NCI-H1436 treated with DMSO at 0.1 percent for 48 hours (cell line): ENCODE measurements at places on chromosomes 16 and 17.

DNA sequence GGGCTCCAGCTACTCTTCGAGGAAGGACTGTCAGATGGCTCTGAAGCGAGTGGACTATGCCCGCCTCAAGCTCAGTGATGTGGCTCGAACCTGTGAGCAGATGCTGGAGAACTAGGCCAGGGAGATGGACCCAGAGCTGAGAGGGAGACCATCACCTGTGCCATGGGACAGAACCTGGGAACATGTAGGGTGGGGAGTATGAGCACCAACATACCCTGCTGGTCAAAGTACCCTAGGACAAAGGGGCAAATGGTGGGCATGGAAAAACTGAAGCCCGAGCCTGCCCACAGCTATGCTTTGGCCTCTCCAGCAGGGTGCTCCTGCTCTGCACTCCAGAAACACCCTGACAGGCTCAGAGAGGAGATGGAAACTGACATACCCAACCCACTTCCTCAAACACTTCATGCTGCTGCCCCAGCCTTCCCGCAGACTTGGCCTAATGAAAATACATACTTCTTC, 1.9 kb downstream of the MED11 start:
- no peak for DNase-seq

GRCh38 chr16:80580109-80580832, 39.5 kb downstream of the DYNLRB2 start:
- DNase-seq: no peak

DNA sequence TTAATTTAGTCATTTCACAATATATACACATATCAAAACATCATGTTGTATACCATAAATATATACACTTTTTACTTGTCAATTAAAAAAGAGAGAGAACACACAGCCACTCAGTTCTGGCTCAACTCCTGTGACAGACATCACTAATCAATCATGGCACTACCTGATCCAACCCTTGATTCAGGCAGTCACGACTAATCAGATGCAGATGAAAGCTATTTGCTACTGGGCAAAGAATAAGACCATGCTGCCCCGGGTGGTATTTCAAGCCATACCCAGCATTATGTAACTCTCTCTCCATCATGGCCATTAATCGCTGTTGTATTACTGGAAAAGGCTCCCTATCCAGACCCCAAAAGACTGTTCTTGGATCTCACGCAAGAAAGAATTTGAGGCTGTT, 345.7 kb downstream of the HAPSTR1 start:
- DNase-seq: no peak

GRCh38 chr16:74153773-74154172, 142.8 kb upstream of the PSMD7 start:
- no peak for DNase-seq

GRCh38 chr17:80940171-80941123, 51.2 kb upstream of the CHMP6 start:
- no peak for DNase-seq

DNA sequence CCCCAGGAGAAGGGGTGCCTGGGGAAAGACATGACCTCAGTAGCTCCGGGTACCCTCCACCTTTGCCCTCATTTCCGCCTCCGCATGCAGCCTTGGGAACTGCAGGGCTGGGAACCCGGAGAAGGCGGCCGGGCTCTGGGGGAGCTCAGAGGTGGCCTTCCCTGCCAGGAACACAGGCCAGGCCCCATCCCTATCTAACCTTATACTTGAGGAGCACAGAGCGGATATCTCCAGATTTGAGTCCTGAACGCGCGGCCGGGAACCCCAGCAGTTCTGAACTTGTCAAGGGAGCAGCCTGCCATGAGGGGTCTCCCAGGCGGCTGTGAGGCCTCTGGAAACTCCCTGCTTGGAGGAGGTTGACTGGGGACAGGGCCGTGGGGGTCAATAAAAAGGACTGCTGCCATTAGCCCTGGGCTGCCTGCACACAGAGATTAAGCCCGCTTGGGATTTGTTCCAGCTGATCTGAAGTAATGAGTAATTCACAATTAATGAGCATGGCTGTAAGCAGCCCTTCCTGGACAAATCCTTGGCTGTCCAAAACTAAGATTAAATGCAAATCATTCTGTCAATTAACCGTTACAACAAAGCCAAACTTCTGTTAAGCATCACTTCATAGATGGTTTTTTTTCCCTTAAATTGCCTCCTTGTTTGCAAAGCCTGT, 26.3 kb upstream of the METRNL start:
- DNase-seq: no peak
